Effector memory CD4-positive, alpha-beta T cell (primary cell): ENCODE measurements at places on chromosomes 5 and 9.

DNA sequence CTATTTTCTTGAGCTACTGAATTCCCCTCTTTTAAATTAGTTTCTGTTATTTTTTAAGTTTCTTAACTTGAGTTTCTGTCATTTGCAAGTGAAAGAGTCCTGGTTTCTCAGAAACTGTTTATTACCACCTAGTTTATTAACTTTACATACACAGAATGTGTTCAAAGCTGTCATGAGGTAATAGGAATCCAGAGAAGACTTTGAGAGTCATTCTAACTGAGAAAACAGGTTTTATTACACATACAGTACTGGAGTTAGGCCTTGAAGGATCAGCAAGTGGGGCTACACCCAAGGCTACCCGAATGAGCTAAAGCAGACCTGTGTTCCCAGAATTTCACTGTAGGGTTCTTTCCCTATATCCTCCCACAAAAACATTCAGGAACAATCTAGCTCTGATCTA, 33.1 kb downstream of the FAM114A2 start:
- DNase-seq = no peak

GRCh38 chr5:11302663-11303062, 541.6 kb upstream of the DAP start:
- DNase-seq = no peak

- DNase-seq = no peak
Measured at GRCh38 chr5:164376843-164377242, 871.4 kb downstream of the MAT2B start.

DNA sequence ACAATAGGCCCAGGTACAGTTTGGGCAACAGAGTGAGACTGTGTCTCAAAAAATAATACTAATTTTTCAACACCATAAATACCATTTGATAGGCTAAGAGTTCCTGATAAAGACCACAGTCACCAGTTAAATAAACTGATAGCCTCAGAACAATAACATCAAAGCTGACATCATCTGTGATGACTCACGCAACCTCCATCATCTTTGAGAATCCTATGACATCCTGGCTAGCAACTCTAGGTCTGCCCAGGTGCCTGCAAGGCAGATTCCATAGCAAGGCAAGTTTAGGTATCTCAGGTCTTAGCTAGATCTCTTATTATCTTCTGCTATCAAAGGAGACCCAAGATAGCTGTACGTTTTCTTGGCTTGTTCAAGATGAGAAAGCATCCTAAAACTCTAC, 30.5 kb upstream of the UBAP2 start:
- no peak for DNase-seq

DNA sequence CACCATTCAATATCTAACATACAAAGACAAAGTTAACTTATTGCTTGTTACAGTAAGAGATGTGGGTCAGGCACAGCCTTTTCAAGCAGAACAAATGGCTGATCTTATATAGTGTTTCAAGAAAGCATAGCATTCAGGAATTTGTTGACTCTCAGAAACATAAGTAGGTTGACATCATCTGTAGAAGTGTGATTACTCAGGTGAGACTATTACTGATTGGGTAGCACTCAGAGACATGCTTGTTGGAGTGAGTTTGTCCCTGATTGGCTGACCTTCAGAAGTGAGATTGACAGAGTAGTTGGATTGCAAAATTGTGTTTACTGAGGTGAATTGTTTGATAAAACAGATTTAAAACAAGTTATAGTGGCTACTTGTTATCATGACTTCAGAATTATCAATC, 30.7 kb upstream of the TNPO1 start:
- DNase-seq = no peak

DNA sequence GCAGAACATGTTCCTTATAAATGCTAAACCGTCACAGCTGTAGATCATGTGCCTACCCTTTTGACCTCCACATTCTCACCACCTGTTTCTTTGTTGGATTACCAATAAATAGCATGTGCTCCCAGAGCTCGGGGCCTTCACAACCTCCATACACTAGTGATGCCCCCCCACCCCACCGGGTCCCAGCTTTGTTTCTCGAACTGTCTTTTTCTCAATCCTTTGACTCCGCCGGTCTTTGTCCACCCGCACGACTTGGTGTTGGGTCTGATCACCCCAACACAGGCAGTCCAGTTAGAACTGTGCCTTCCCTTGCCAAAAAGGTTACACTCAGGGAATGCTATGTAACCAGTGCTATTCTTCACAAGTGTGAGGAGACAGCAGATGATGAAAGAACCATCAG, 485.9 kb upstream of the C9orf72 start:
- DNase-seq = no peak

DNA sequence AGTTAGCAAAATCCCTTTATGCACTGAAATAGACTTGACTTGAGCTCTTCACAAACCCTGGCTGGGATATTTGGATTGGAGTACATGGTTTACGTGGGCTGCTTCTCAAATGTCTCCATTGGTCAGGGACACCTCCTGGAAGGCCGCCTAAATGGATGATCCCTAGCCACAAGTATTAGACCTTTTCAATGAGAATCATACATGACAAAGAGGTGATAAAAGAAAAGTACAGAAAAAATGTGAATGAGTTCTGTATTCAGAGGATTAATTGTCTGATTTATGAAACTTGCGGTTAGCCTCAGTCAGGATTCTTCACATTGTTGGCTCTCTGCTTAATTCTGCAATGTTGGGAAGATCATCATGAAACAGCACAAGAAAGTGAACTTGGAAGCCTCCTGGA, 752.8 kb upstream of the ADAMTS16 start:
- DNase-seq = no peak

GRCh38 chr5:39650008-39650762, 225.4 kb upstream of the DAB2 start:
- no peak for DNase-seq

- DNase-seq = no peak
Measured at GRCh38 chr5:7877851-7878250, 8.9 kb downstream of the MTRR start.

- no peak for DNase-seq
Measured at GRCh38 chr9:37424686-37425297, 2.3 kb downstream of the GRHPR start.

- no peak for DNase-seq
Measured at GRCh38 chr9:108854094-108854493, 1.7 kb downstream of the ACTL7B start.
